Astrocyte (in vitro differentiated cells and primary cell): ENCODE measurements at places on chromosomes 13 and 19. TPM values are rescaled to one million over a fixed set of nuclear protein-coding genes. Genes with fewer than 3 reads are reported as not detected.

- H3K4me1 ChIP-seq = peaks cover 11% of the 10 kb centered on the region
- H3K36me3 ChIP-seq = no peaks in the 10 kb centered on the region
- no peaks in the 10 kb centered on the region for H3K27me3 ChIP-seq
- peak overlapping the region; percentile 84 for H3K27ac ChIP-seq
- H3K4me3 ChIP-seq = no peak overlapping the region
Observed at GRCh38 chr13:37701306-37701705, 102.7 kb upstream of the POSTN start.

DNA sequence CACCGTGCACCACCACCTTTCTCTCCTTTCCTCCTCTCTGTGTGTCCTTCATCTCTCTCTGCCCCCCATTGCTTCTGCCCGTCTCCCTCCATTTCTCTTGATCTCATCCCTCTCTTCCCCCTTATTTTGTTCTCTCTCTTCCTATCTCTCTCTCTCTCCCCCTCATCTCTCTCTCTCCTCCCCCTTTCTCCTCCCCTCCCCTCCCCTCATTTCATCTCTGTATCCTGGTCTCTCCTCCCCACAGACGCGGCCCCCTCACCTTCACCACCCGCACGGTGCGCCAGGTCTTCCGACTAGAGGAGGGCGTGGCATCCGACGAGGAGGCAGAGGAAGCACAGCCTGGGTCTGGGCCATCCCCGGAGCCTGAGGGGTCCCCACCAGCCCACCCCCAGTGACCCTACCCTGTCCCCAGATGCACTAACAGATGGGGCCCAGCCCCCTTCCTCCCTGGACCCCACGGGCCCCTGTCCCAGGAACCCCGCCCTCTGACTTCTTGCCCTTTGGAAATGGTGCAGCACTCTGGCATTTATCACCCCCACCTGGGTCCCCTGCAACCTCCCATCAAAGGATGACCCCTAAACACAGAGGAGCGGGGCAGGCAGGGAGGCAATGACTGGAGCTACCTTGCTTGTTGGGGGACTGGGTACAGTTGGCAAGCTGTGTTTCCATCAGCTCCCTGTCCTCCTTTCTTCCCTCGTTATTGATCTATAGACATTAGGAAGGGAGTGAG lies 19.6 kb downstream of the KCNC3 start:
- no peak overlapping the region for H3K27ac ChIP-seq
- H3K4me1 ChIP-seq = no peaks in the 10 kb centered on the region
- no peaks in the 10 kb centered on the region for H3K36me3 ChIP-seq
- no peak for DNase-seq
- H3K4me3 ChIP-seq = no peak overlapping the region
- H3K27me3 ChIP-seq = peaks cover 10% of the 10 kb centered on the region

Gene SHISA2
- total RNA-seq = 5.5 and 6.0 TPM in 2 replicates

- H3K4me3 ChIP-seq = no peak overlapping the region
- no peak for DNase-seq
- no peak overlapping the region for H3K27ac ChIP-seq
- peaks cover 7% of the 10 kb centered on the region for H3K27me3 ChIP-seq
- peaks cover 22% of the 10 kb centered on the region for H3K4me1 ChIP-seq
Observed at GRCh38 chr19:46637224-46637623, 1.2 kb upstream of the GNG8 start.

DNA sequence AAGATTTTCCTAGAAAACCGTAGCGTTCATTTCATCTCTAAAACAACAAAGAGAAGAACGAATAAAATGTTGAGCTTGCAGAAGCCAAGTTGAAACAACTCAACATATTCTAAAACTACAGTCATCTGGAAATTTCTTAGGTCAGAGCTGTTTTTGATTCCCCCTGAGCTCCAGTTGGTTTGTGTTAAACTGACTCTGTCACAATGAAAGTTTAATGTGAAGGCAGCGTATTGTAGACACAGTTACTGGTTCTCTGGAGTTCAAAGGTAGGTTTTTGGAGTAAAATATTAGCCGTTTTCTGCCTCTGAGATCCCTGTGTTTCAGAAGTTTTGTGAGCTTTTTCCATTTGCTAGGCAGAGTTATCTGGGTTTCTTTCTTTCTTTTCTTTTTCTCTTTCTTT lies 2.2 kb downstream of the ARHGEF7 start:
- peaks cover 10% of the 10 kb centered on the region for H3K4me1 ChIP-seq
- no peaks in the 10 kb centered on the region for H3K36me3 ChIP-seq
- peaks cover 29% of the 10 kb centered on the region for H3K27me3 ChIP-seq
- no peak overlapping the region for H3K27ac ChIP-seq

GRCh38 chr19:49775742-49776370 lies 9.1 kb downstream of the AP2A1 start:
- no peaks in the 10 kb centered on the region for H3K4me1 ChIP-seq
- no peak overlapping the region for H3K4me3 ChIP-seq
- no peak for DNase-seq

GRCh38 chr19:18675779-18676178 lies 7.7 kb upstream of the CRTC1 start:
- peaks cover 17% of the 10 kb centered on the region for H3K4me1 ChIP-seq
- no peak overlapping the region for H3K27ac ChIP-seq
- no peak for DNase-seq
- no peaks in the 10 kb centered on the region for H3K27me3 ChIP-seq

DNA sequence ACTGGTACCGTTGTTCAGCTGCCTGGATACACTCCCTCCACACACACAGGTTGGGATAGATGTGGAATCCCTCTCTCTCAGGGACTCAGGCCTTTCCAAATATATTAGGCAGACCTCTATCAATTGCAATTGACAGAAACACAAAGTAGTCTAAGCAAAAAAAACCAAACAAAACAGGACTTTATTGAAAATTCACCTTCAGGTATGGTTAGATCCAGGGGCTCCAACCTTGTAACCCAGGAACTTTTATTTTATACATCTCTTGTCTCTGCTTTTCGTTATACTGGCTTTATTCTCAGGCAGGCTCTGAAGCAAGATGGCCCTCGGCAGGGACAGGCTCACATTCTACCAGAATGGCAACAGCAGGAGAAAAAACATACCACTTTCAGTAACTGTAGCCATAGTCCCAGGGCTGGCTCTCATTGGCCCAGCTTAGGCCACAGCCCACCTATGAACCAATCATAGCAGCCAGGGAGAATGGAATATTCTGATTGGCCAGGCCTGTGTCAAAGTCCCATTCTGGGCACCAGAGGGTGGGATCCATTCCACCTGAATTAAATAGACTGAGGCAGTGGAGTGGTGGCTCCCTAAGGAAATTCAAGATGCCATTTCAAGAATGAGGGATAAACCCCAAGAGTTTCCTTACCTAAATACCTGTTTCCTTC lies 13.1 kb upstream of the CEACAM19 start:
- no peaks in the 10 kb centered on the region for H3K27me3 ChIP-seq
- no peak overlapping the region for H3K4me3 ChIP-seq
- no peak overlapping the region for H3K27ac ChIP-seq
- no peak for DNase-seq
- H3K4me1 ChIP-seq = peaks cover 3% of the 10 kb centered on the region
- peaks cover 70% of the 10 kb centered on the region for H3K36me3 ChIP-seq

DNA sequence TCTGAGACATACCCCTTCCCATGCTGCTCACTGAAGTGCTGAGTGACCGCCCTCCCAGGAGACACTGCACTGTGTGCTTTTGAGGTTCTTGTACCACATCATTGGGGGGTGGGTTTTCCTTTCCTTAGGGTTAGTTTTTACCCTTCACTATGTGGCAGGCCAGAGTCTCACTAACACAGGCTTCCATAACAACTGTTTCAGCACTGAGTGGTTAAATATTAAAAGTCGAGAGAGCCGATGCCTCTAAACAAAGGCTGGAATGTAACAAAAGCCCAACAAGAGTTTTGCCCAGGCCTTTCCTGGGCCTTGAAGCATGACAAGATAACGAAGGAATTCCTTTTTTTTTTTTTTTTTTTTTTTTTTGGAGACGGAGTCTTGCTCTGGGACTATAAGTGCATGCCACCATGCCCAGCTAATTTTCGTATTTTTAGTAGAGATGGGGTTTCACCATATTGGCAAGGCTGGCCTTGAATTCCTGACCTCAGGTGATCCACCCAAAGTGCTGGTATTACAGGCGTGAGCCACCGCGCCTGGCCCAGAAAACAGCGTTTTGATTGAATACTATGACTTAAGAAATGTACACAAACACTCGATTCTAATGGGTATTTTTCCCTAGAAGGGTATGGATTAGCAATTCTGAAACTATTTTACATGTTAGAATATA lies 46.5 kb downstream of the ZNF823 start:
- H3K27ac ChIP-seq = no peak overlapping the region
- H3K36me3 ChIP-seq = no peaks in the 10 kb centered on the region
- DNase-seq = no peak
- no peaks in the 10 kb centered on the region for H3K4me1 ChIP-seq

GRCh38 chr13:29513002-29513980 lies 82.2 kb downstream of the SLC7A1 start:
- H3K27me3 ChIP-seq = no peaks in the 10 kb centered on the region
- peaks cover 30% of the 10 kb centered on the region for H3K36me3 ChIP-seq
- H3K27ac ChIP-seq = no peak overlapping the region
- no peak for DNase-seq
- H3K4me1 ChIP-seq = peaks cover 42% of the 10 kb centered on the region

Gene SHKBP1
- 56.3 and 60.4 TPM in 2 replicates for total RNA-seq

GRCh38 chr19:21202865-21203494 lies 61.1 kb downstream of the ZNF431 start:
- no peak overlapping the region for H3K27ac ChIP-seq
- no peaks in the 10 kb centered on the region for H3K27me3 ChIP-seq
- no peak overlapping the region for H3K4me3 ChIP-seq
- H3K36me3 ChIP-seq = no peaks in the 10 kb centered on the region
- peak; percentile 2 for DNase-seq
- no peaks in the 10 kb centered on the region for H3K4me1 ChIP-seq

Gene THSD8
- 3.6 and 4.5 TPM in 2 replicates for total RNA-seq

- H3K27me3 ChIP-seq = no peaks in the 10 kb centered on the region
- H3K4me3 ChIP-seq = no peak overlapping the region
- H3K27ac ChIP-seq = no peak overlapping the region
- H3K36me3 ChIP-seq = no peaks in the 10 kb centered on the region
Observed at GRCh38 chr19:49889038-49889686, 7.5 kb downstream of the IL4I1 start.

Gene CGB1
- 2.3 TPM in 1 of 2 replicates, not detected in the other for total RNA-seq

DNA sequence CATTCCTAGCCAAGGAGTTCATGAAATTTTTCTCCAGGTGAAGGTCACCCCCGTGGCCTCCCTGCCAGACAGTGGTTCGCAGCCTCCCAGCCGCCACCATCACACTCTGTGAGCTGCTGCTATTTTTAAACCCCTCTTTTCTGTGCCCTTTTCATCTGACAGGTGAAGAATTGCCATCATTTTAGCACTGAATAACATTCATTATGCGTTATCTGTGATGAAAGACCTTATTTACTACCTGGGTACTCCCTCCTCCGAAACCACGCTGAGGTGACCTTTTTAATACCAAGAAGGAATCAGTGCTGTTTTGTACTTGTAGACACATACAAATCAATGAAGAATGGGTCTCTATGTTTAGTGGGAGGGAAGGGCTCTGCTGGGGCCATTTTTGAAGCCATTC lies 148.9 kb upstream of the GPR12 start:
- H3K4me1 ChIP-seq = no peaks in the 10 kb centered on the region
- H3K27ac ChIP-seq = no peak overlapping the region
- DNase-seq = no peak
- H3K36me3 ChIP-seq = no peaks in the 10 kb centered on the region

DNA sequence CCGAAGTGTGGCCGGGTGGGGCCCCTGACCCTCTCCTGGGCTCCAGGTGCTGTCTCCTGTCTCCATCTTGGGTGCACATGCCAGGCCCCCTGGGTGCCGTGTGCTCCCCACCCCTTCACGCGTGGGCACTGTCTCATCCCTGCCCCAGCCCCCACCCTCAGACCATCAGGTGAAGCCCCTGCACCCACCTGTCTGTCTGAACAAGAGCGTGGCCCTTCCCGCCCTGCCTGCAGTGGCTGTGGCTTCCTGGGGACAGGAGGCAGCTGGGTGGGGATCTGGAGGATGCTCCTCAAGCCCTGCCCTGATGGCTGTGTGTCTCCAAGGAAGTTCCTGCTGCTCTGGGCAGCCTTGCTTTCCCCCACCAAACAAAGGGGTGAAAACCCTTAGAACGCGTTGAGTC lies 2.2 kb downstream of the PRR22 start:
- no peak overlapping the region for H3K4me3 ChIP-seq
- H3K4me1 ChIP-seq = no peaks in the 10 kb centered on the region
- H3K27me3 ChIP-seq = no peaks in the 10 kb centered on the region
- no peaks in the 10 kb centered on the region for H3K36me3 ChIP-seq

DNA sequence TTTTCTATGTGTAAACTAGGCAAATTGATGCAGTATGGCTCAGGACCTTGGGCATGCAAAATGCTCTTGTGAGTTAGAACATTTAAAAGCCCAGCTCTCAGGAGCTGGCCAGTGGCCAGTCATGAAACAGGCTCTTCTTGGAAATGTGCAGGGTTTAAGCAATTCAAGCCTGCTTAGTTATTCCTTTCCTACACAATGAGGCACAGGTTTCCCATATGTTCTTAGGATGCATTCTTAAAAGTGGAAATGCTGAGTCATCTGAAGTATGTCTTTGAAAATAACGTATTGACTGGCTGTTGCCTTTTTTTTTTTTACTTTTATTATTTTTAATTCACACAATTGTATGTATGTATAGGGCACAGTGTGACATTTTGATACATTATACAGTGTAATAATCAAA lies 300.7 kb downstream of the SLC7A1 start:
- no peak overlapping the region for H3K4me3 ChIP-seq
- no peaks in the 10 kb centered on the region for H3K36me3 ChIP-seq
- no peak overlapping the region for H3K27ac ChIP-seq
- H3K4me1 ChIP-seq = no peaks in the 10 kb centered on the region
- DNase-seq = no peak
- H3K27me3 ChIP-seq = no peaks in the 10 kb centered on the region

Gene CELF5
- total RNA-seq = 1.2 and 1.4 TPM in 2 replicates

- no peak overlapping the region for H3K4me3 ChIP-seq
- no peaks in the 10 kb centered on the region for H3K27me3 ChIP-seq
- H3K27ac ChIP-seq = no peak overlapping the region
- DNase-seq = no peak
Observed at GRCh38 chr13:113840541-113841352, 23.1 kb downstream of the GAS6 start.

Gene THSD1
- total RNA-seq = 14.4 and 18.7 TPM in 2 replicates

GRCh38 chr13:98297051-98297450 lies 120.0 kb upstream of the RNF113B start:
- H3K27ac ChIP-seq = no peak overlapping the region
- no peak overlapping the region for H3K4me3 ChIP-seq
- no peaks in the 10 kb centered on the region for H3K27me3 ChIP-seq
- DNase-seq = no peak

GRCh38 chr19:10945264-10945663 lies 15.6 kb upstream of the SMARCA4 start:
- DNase-seq = no peak
- H3K36me3 ChIP-seq = no peaks in the 10 kb centered on the region
- H3K4me1 ChIP-seq = peaks cover 4% of the 10 kb centered on the region

DNA sequence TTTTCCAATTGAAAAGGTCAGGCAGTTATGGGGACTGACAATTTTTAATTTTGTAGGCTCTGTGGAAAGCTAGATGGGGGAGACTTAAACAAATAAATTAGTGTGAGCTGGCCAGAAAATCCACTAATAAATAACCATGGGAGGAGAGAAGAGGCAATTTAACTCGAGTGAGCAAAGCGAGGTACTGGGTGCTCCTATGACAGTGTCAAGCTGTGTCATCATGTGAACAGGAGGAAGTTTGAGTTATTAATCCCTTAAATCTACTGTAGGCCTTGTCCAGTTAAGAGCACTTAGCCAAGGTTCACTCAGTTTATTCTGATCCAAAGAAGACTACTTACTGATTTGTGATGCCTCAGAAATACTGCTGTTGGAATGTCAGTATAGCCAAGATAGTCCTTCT lies 122.8 kb downstream of the OXGR1 start:
- H3K27ac ChIP-seq = no peak overlapping the region
- no peak overlapping the region for H3K4me3 ChIP-seq
- DNase-seq = no peak
- no peaks in the 10 kb centered on the region for H3K4me1 ChIP-seq

- peak overlapping the region; percentile 23 for H3K4me3 ChIP-seq
- no peaks in the 10 kb centered on the region for H3K27me3 ChIP-seq
- H3K36me3 ChIP-seq = no peaks in the 10 kb centered on the region
- no peak overlapping the region for H3K27ac ChIP-seq
Observed at GRCh38 chr13:22925881-22926747, 254.7 kb upstream of the SGCG start.
